ENCODE measurements at places on chromosomes 3 and 15.

- H3K4me1 ChIP-seq = no peaks in the 10 kb centered on the region
- H3K4me3 ChIP-seq = no peak overlapping the region
- H3K27ac ChIP-seq = no peak overlapping the region
- no peak for DNase-seq
These were observed 6.6 kb downstream of the GPR171 start for GRCh38 chr3:151196434-151196833.

GRCh38 chr3:119870512-119870911 is 88.6 kb downstream of the NR1I2 start:
- H3K36me3 ChIP-seq = peaks cover 4% of the 10 kb centered on the region
- H3K4me1 ChIP-seq = peaks cover 12% of the 10 kb centered on the region
- no peaks in the 10 kb centered on the region for H3K27me3 ChIP-seq
- no peak for DNase-seq
- no peak overlapping the region for H3K4me3 ChIP-seq

GRCh38 chr3:8460815-8461456 is 40.7 kb upstream of the LMCD1 start:
- no peaks in the 10 kb centered on the region for H3K36me3 ChIP-seq
- H3K4me3 ChIP-seq = no peak overlapping the region
- no peaks in the 10 kb centered on the region for H3K27me3 ChIP-seq
- no peaks in the 10 kb centered on the region for H3K4me1 ChIP-seq

DNA sequence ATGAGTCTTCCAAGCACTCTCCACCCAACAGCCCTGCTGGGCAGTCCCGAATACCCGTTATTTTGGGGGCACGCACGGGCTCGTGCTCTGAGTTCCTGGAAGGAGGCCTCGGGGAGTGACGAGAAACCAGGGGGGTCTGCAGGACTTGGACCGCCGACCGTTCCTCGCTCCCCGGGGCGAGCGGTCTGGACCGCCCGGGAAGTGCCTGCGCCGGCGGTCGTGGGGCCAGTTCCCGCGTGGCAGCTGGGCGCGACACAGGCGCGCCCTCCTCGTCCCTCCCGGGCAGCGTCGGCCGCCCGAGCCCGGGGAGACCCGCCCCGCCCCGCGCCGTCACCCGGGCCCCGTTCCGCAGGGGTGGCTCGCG is 387 bp downstream of the GNB4 start:
- peaks cover 36% of the 10 kb centered on the region for H3K4me1 ChIP-seq
- DNase-seq = peak; percentile 26
- no peaks in the 10 kb centered on the region for H3K27me3 ChIP-seq
- H3K4me3 ChIP-seq = peak overlapping the region; percentile 97

- no peak overlapping the region for H3K4me3 ChIP-seq
- DNase-seq = no peak
- no peaks in the 10 kb centered on the region for H3K4me1 ChIP-seq
- H3K27me3 ChIP-seq = no peaks in the 10 kb centered on the region
These were observed 26.6 kb upstream of the GK5 start for GRCh38 chr3:142251951-142252350.

DNA sequence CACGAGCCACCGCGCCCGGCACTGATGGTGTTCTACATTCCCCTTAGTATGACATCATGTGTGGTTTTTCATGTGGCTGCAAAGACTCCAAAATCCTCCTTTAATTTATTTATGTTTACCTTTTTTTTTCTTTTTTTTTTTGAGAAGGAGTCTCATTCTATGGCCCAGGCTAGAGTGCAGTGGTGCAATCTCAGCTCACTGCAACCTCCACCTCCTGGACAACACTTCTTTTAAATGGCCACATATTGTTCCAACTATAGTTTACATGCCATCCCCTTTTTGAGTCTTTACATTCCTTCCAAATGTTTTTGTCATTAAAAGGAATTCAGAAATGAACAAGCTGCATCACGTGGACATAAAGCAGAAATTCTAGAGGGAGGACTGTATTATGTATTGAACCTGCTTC is 10.3 kb upstream of the CDV3 start:
- H3K4me3 ChIP-seq = no peak overlapping the region
- DNase-seq = no peak
- H3K4me1 ChIP-seq = peaks cover 5% of the 10 kb centered on the region
- peaks cover 1% of the 10 kb centered on the region for H3K27me3 ChIP-seq
- H3K27ac ChIP-seq = no peak overlapping the region

DNA sequence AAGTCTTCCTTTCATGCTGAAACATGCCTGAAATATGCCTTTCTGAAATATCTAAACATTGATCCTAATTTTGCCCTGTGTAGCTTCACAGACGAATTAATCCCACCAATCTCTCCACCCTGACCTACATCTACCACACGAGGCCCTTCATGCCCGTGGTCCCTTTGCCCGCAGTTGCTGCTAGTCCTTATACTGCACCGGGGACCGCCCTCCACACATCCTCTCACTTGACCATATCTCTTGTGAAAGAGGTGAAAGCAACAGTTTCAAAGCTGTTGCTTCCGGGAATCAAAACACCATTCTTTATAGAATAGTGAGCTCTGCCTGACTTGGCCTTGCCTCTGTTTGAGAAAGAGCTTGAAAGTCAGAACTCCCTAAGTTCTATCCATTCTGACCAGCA is 499.5 kb downstream of the NTRK3 start:
- no peak for DNase-seq
- H3K27ac ChIP-seq = no peak overlapping the region
- peaks cover 9% of the 10 kb centered on the region for H3K4me1 ChIP-seq

DNA sequence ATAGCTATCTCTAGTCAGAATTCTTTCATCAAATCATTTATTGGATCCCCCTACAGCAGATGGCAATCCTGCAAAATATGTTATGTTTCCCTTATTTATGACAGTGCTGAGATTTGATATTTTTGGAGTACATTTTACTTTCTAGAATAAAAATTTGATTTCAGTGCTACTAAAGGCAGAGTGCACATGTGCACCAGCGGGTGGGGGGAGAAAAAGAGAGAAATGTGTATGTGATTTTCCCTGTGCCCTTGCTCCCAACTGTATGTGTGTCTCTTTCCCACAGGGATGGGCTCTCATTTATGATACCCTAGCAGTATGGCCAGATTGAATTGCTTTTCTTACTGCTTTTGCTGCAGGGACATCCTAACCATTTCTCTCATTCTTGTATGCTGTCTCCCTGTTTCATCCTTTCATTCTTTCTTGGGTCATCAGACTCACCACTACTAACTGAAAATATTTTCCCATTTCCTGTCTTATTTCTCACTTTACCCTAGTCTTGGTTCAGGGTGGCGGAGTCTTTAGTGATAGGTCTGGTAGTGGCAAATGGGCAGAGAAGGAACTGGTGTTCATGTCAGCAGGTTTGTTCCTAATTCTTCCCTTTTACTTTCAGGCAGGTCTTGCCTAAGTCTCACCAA is 140.7 kb downstream of the TCF12 start:
- no peaks in the 10 kb centered on the region for H3K36me3 ChIP-seq
- H3K4me3 ChIP-seq = no peak overlapping the region

DNA sequence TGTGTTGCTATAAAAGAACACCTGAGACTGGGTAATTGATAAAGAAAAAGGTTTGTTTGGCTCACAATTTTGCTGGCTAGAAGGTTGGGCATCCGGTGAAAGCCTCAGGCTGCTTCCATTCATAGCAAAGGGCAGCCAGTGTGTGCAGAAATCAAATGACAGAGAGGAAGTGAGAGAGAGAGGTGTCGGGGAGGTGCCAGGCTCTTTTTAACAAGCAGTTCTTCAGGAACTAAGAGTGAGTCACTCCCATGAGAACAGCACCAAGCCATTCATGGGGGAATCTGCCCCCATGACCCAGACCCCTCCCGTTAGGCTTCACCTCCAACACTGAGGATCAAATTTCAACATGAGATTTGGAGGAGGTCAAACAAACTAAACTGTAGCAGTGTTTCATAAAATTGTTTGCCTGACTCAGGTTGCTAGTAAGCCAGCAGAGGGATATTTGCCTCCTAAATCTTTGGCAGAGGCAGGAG is 4.5 kb upstream of the PARP15 start:
- no peaks in the 10 kb centered on the region for H3K27me3 ChIP-seq
- peaks cover 12% of the 10 kb centered on the region for H3K4me1 ChIP-seq
- no peak for DNase-seq

DNA sequence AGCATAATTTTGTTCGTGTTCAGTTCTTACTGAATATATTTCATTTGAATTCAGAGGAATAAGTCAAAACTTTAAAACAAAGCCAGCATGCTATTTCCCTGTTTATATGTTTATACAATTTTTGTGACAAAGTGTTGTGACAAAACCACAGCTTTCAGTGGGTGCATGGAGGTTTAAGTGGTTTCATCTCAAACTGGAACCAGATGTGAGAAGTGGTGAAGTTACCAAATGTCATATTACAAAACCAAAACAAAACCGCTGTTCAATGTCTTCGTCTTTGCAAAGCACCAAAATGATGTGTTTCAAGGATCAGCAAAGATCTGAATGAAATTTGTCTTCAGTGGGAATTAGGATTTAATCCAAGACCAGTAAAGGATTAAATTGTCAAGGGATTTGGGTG is 59.3 kb upstream of the OSTN start:
- H3K36me3 ChIP-seq = no peaks in the 10 kb centered on the region
- no peak overlapping the region for H3K4me3 ChIP-seq
- H3K27me3 ChIP-seq = no peaks in the 10 kb centered on the region
- DNase-seq = no peak
- no peak overlapping the region for H3K27ac ChIP-seq
- no peaks in the 10 kb centered on the region for H3K4me1 ChIP-seq

GRCh38 chr3:176964661-176965060 is 232.6 kb downstream of the TBL1XR1 start:
- no peak overlapping the region for H3K27ac ChIP-seq
- no peak overlapping the region for H3K4me3 ChIP-seq
- H3K4me1 ChIP-seq = peaks cover 16% of the 10 kb centered on the region

DNA sequence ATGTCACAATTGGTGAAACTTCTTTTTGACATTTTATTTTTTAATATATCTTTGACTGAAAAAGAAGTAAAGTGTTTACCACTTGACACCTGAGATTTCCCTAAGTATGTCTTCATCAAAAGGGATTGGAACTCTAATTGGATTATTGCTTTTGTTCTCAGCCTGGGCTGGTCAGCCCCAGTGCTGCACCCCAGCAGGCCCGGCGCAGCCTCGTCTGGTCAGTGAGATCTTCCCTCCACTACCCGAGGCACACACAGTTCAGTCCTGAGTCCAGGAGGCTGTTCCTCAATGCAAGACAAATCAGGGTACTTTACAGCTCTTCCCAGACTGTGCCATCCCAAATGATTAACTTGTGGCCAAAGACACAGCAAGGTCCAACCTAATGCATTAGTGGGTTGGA is 146.9 kb upstream of the SEMA6D start:
- no peak for DNase-seq
- H3K27me3 ChIP-seq = no peaks in the 10 kb centered on the region
- no peak overlapping the region for H3K4me3 ChIP-seq

DNA sequence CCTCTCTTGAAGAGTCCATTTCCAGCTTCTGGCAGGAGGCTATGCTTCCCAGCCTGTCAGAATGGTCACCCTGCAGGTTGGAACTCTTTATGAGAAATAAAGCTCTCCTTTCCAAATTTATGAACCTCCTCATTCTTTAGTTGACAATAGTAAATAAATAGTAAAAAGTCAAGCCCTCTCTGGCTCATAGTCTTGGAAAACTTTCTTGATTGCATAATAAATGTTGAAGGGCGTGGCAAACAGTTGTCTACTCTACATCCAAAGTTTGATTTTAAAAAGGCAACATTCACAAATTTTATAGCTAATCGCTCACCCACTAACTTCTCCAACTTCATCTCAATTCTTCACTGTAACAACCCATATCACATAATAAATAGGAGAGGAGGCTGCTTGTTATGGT is 58.8 kb downstream of the MCF2L2 start:
- no peak for DNase-seq
- no peak overlapping the region for H3K27ac ChIP-seq
- no peaks in the 10 kb centered on the region for H3K36me3 ChIP-seq
- H3K4me1 ChIP-seq = no peaks in the 10 kb centered on the region
- H3K27me3 ChIP-seq = no peaks in the 10 kb centered on the region
- H3K4me3 ChIP-seq = no peak overlapping the region

DNA sequence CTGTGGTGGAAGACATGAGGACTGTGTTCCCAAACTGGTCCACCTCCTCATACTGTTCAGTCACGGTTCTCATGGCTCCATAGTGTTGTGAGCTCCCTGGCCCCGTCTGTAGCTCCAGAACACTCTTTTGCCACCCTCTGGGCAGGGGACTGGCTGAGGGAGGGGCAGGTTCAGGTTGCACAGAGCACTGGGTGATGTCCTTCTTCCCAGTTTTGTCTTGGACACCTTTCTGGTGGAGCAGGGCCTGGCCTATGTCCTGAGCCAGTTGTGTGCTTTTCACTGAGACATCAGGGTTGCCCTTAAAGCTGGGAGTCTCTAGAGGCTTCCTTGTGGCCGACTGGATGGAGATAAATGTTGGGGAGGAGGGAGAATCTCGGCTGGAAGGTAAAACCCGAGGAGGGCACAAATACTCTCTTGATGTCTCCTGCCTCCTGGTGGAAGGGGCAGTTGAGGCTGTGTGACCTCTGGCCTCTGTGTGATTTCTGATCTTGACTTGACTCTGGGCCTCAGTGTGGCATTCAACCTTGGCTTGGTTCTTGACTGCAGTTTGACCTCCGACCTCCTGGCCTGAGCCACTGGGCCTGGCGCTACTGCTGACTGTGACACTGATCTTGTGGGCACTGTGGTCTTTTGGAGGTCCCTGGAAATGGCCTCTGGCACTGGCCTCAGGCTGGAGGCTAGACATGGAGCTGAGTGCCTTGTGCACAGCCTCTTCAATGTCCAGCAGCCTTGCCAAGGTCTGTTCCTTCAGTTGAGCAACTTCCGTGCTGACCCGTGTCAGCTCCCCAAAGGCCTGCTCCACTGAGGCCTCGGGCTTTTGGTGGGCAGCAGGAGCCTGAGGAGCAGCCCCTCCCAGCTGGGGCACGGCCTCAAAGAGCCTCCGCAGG is 8.1 kb downstream of the XIRP1 start:
- no peak overlapping the region for H3K27ac ChIP-seq
- H3K4me3 ChIP-seq = no peak overlapping the region
- peaks cover 28% of the 10 kb centered on the region for H3K27me3 ChIP-seq
- peaks cover 18% of the 10 kb centered on the region for H3K4me1 ChIP-seq

DNA sequence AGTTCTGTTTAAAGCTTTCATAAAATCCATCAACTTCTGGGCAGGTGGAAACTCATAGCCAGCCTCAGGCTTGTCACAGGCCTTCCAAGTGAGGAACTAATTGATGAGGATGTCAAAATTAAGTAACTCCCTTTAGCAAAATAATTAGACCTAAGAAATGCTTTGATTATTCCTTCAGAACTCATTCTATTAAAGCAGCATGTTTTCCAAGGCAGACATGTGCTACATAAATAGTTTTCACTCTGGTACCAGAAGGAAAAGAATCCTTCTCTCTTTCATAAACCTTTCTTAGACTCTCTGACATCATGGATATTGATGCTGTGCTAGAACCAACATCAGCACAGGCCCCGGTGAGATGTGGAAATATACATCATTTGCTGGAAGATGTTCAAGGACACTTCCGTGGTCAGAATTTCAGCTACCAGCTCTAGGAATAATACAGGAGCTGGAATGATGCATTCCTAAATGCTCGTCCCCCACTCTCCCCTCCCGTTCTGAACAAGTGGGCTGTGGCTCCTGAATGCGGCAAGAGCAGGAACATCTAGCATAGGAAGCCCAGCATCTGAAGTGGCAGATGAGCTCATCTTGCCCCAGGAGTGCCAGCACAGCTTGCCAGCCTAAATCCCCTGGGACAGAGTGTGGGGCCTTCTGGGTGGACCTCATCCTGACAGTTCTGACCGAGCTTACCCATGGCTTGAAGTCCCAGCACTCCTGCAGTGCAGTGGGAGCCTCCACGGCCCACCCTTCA is 82.4 kb downstream of the WWTR1 start:
- peaks cover 76% of the 10 kb centered on the region for H3K4me1 ChIP-seq
- DNase-seq = no peak
- H3K36me3 ChIP-seq = peaks cover 16% of the 10 kb centered on the region
- peak overlapping the region; percentile 92 for H3K27ac ChIP-seq
